ENCODE measurements at places on chromosomes 13 and 19.

DNA sequence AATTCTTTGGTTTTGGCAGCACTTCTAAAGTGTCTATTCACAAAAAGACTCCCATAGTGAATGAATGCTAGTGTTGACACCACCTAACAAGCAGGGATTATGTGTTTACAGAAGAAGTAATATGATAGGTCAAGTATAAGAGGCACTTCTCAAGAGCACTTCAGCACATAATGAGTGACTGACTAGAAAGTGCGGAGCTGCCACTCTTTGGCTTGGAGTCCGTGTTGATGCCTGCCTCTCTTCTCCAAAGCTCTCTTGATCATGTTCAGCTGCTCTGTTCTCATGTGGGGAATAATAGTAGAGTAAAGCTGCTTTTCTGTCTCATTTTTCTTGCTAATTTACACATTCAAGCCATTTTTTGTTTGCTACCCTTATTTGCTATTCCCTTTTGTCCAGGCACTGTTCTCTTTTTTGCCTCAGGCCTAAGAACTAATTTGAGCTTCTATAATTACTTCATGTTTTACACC, 22.7 kb upstream of the MAB21L1 start:
- DNase-seq, result no peak

GRCh38 chr19:50311723-50312635, 17.2 kb downstream of the KCNC3 start:
- DNase-seq, result no peak

DNA sequence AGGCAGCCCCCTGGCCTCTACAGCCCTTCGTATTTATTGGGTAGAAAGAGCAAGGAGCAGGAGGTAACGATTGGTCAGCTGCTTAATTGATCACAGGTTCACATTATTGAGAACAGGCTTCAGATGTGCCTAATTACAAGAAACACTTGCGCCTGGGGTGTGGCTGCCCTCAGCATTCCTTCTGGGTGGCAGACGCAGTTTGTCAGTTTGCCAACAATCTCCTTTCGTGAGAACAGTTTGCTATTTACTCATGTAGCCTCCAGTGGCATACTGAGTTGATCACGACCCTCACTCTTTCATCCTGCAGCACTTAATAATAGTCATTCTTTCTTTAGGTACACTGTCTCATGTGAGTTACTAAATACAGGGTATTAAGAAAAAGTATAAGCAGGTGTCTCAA, 985.6 kb downstream of the SLITRK5 start:
- DNase-seq, result no peak

DNA sequence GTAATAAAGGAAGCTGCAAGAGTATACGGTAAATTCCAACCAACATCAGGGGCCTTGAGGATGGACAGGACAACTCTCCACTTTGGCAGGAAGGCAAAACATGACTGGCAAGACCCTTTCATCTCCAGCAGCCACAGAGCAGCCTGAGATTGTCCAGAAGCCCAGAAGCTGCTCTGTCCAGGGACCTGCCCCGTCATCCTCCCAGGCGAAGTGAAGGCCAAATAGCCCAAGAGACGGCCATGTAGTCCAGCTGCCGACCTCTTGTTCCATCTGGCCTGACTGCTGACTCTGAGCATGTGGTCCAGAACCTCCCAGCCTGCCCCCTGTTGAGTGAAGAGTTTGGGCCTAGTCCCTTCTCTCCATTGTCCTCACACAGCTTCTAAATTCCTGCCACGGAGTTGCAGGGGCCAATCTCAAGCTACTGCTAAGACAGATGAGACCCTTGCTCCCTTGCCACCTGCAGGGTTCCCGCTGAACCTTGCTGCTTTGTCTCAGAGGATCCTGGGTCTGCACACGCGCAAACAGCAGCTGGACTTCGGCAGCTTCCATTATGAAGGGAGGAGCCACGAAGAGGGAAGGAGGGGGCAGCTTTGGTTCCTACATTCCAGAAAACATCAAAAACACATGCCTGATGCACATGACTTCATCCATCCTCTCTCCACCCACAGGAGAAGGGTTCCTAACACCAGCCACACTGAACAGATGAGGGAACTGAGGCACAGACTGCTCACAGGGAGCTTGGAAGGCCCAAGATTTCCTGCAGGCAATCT, 196.9 kb downstream of the KATNAL1 start:
- DNase-seq, result no peak

DNA sequence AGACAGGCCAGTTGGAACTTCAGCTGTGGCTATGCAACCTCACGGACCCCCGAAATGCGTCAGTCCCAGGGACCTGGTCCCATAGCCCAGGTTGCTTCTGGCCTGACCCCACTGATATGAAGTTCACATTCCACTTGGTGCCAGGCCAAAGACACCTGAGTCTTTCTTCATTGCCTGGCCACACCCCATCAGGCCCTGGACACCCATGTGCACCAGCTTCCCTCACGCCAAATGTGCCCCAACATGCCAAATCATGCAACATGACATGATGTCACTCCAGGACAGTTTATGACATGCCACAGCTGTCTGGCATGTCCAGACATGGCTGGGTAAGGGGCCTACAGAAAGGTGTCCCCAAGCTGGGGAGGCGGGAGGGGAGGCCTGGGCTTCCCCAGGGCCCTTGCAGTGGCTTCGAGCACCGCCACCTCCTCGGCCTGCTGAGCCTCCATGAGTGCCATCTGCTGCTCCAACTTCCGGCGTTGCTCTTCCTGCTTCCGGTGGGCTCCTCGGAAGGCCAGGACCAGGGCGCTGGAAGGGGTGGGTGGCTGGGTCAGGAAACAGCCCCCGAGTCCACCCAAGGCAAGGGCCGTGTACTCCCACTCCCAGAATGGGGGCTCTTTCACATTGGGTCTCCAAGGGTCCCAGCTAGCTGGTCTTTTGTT, 4.3 kb upstream of the NR2F6 start:
- no peak for DNase-seq

DNA sequence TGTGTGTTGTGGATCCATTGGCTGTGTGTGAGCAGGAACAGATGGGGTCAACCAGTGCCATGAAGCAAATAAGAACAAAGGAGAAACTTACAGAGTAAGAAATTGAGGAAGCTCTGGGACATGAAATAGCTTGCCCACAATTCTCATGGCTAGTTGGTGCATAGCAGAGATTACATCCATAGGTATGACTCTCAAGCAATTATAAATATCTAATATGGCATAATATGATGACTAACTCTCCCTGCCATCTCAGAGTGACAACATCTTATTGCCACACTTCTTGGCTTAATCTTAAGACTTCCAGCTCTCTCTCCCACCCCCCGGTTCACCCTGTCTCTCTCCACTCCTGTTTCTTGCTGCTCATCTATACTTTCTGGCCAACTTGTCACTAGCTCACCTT, 53.3 kb downstream of the OXGR1 start:
- DNase-seq, result no peak

GRCh38 chr13:99123101-99124045, 77.3 kb upstream of the UBAC2 start:
- peak; percentile 25 for DNase-seq
